NCI-H2171 (cell line): ENCODE measurements at places on chromosomes 1 and 21.

- no peak for DNase-seq
Measured at GRCh38 chr1:37605806-37606474, 10.2 kb upstream of the GNL2 start.

- no peak for DNase-seq
Measured at GRCh38 chr1:217527151-217527550, 103.7 kb downstream of the GPATCH2 start.

- DNase-seq, result no peak
Measured at GRCh38 chr1:233700338-233700737, 86.4 kb downstream of the KCNK1 start.

GRCh38 chr1:82465024-82465423 lies 664.3 kb downstream of the ADGRL2 start:
- DNase-seq, result no peak

GRCh38 chr1:28648008-28648473 lies 359 bp upstream of the RNU11 start:
- peak; percentile 84 for DNase-seq

- no peak for DNase-seq
Measured at GRCh38 chr1:218507355-218508002, 162.3 kb downstream of the TGFB2 start.

GRCh38 chr1:202405928-202406327 lies 57.4 kb downstream of the PPP1R12B start:
- DNase-seq, result no peak

DNA sequence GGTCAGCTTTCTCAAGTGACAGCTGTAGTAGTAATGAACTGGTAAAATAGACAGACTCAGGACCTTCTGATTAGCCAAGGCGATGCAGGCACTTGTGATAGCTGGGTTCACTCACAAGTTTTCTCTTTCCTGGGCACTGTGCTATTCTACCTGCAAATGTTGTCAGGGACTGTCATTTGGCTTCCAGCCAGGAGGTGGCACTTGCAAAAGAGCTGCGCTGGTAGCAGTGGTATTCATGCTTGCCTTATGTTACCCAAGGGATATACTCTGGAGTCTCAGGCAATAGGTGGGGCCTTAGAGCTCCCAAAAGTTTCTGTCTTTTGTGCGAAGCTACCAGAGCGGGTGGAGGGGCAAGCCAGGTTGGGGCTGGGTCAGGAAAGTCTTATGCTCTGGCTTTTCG lies 23.5 kb downstream of the IFI44 start:
- no peak for DNase-seq

- DNase-seq, result peak; percentile 92
Measured at GRCh38 chr1:165597883-165598675, 33.0 kb upstream of the MGST3 start.

DNA sequence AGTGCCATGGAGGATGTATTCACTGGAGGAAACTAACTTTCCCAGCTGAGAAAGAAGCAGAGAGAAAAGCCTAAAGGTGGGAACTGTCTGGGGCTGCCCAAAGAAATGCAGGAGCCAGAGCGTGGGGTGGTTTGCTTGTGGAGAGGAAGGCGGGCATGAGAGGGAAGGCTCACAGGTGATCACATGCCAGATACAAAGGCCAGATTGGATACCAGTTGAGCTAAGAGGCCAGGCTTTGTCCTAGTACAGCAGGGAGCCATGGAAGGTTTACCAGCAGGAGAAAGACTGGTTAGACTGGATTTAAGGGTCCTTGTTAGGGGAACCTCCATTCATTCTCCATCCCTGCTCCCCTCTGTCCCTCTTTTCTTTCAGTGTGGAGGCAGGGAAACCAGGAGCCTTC lies 66.4 kb downstream of the BEND5 start:
- DNase-seq, result no peak

DNA sequence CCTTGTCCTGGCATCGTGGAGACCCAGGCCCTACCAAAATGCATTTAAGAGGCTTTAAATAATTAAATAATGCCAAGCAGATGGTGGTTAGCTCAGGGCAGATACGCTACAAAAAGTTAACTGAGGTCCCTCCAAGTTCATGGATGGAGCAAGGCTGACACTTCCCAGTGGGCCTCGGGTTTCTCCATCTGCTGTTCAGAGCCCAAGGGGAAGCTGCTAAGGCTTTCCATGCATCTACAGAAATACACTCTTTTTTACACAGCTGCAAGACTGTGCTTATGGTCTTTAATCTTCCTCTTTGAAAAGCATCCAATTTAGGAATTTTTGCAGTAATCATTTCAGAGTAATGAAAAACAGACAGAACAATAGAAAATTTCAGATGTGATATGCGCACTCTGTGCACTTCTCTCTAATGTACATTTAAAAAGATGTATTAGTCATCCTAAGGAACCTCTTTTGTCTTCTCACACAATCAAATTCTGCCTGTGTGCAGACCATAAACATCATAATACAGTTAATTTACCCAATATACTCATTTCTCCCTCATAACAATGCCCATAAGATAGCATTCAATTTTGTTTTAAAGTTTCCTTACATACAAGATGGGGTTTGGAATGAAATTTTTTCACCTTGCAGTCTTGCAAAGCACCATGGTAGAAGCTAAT lies 173.2 kb upstream of the ATP1B1 start:
- no peak for DNase-seq

DNA sequence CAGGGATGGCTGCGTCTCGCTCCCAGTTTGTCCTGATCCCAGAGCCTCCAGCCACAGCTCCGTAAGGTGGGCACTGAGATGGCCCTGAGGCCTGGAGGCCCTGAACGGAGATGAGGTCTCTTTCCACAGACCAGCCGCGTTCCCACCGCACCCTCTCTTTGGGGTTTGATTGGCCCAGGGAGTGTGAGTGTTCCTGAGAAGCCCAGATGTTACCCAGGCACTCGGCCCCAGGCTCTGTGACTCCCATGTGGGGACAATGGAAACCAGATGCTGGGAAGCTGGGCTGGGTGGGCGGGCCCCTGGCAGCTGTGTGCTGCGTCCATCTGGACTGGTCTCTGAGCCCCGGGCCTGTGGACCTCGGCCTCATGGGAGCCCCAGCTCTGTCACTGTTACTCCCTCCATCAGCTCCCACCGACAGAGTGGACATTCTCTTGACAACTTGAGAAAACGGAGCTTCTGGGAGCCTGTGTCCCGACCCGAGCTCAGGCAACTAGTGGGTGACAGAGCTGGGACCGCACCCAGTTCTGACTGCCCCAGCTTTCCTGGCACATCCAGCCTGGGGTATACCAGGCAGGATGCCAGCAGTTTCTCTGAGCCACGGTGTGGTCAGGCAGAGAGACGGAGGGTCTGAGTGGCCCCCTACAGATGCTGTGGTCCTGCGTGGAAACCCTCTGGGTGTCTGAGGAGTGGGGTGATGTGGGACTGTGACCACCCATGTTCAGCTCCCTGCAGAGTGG lies 9.8 kb upstream of the COL6A1 start:
- no peak for DNase-seq

DNA sequence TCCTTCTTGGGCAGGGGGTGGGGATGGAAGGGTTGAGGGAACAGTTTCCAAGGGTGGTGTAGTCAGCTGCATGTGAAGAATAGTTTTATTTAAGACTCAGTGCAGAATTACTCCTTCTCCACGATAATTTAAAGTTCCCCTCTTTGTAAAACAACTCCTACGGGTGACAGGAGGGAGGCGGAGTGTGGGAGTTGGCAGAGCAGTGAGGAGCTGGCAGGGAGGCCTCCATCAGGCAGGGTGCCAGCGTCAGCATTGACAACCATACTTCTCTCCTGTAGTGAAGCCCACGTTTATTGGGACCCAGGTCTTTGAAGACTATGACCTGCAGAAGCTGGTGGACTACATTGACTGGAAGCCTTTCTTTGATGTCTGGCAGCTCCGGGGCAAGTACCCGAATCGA lies 93.8 kb downstream of the MTR start:
- DNase-seq, result no peak

DNA sequence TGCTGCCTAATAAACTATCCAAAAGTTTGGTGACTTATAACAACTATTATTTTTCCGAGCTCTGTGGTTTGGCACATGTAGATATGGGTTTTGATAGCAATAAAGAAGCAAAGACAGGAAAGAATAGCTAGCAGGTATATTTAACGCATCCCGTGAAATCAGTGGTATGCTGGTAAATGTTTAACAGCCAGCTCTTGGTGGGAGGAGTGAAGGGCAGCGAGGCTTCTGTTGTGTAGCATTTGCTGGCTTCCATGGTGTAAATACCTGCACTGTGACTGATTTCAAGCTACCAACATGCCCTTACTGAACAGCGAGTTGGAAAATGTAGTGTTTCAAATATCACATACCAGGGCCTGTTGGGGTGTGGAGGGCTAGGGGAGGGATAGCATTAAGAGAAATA lies 291.0 kb downstream of the PRDM2 start:
- no peak for DNase-seq

GRCh38 chr1:215052256-215053015 lies 30.1 kb upstream of the KCNK2 start:
- no peak for DNase-seq

DNA sequence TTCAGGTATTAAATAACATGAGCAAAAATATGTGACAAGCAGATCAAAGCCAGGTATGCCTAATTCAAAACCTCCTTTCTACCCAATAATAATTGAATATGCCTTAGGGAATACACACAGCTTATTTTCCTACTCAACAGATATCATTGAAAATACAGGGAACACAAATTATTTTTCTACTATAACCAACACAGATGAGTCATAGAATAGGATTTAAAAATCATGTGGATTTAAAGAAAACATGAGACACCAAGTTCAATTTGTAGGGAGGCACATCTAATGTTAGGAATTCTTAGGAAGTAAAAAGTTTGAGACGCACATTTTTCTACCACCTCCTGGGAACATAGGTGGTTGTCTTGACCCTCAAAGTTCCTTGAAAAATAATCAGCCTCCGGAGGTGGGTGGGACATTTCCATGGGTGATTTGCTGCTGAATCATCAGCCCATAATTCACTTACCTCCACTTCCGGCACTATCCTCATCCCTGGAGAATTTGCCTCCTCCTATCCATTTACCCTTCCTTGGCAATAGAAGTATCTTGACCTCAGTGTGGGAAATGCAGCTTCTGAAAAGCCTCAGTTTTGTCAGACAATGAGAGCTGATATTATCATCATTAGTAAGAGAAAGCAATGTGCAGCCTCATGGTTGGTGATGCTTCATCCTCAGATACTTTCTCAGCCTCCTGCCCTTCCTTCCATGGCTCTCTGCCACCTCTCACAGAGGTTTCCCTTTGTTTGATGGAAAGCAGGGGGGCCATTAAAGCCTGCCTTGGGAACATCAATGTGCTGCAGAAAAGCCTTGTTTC lies 33.5 kb upstream of the RGS4 start:
- DNase-seq, result no peak

DNA sequence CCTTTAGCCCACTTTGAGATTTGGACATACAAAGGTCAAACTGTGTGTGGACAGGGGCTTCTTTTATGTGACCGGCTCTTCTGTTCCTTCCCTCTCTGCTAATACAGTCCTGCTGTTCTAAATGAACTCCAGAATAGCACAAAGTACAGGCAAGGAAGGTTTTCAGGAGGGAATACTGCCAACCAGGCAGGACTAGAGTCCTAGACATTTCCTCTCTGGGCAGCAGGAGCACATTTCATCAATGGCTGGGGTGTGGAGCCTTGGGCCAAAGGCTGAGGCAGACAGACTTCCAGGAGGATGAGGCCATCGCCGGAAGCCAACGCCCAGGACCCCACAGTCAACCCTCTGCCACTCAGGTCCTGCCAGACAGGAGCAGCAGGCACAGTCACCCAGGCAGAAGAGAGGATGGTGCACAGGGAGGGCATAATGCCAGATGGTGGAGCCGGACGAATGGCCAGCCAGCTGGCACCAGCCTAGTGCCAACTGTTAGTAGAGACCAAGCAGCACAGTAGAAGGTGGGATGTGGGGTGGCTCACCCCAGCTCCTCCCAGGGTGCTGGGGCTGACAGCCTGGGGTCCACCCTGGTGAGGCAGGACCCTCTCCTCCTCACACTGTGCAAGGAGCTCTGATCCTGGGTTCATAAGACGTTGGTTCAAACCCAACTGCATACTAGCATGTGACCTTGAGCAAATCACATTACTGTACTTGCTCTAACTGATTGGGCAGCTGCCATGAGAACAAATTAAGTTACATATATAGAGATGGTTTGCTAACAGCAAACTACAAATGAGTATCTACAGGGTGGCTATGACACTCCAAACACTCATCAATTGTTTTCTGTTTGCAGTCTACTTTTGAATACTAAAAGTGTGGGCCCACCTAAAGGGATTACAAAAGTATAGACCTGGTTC lies 410.7 kb downstream of the SIPA1L2 start:
- DNase-seq, result peak; percentile 2

DNA sequence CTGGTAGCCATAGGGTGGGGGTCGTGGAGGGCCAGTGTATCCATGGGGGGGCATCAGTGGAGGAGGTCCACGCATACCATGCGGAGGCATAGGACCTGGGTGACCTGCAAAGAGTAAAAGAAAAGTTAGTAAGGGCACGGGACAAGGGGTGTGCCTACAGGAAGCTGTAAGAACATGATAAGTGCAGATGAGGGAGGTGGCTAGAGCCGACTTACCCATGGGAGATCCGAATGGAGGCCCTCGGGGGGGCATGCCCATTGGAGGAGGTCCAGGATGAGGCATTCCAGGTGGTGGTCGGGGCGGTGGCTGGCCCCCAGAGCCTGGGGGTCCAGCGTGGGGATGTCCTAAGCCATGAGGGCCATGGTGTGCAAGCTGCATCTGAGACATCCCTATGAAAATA lies 4.0 kb downstream of the SF3B4 start:
- DNase-seq, result no peak

- no peak for DNase-seq
Measured at GRCh38 chr1:22828484-22829308, 118.1 kb downstream of the EPHB2 start.

- no peak for DNase-seq
Measured at GRCh38 chr21:18743531-18743930, 339.9 kb upstream of the TMPRSS15 start.

- DNase-seq, result no peak
Measured at GRCh38 chr1:3921765-3922164, 21.7 kb upstream of the C1orf174 start.

DNA sequence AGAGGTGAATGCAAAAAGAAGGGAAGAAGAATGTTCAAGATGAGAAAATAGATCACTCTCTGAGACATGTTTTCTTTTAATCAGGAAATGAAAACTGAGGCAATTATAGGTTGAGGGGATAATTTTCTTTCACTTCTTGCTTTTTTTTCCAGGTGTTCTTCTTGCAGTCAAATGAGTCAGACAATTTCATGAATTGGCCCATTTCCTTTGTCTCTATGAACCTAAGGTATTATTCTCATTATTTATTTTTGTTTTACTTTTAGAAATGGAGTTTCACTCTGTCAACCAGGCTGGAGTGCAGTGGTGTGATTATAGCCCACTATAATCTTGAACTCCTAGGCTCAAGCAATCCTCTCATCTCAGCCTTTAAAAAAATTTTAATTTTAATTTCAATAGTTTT lies 3.5 kb upstream of the VASH2 start:
- DNase-seq, result no peak

DNA sequence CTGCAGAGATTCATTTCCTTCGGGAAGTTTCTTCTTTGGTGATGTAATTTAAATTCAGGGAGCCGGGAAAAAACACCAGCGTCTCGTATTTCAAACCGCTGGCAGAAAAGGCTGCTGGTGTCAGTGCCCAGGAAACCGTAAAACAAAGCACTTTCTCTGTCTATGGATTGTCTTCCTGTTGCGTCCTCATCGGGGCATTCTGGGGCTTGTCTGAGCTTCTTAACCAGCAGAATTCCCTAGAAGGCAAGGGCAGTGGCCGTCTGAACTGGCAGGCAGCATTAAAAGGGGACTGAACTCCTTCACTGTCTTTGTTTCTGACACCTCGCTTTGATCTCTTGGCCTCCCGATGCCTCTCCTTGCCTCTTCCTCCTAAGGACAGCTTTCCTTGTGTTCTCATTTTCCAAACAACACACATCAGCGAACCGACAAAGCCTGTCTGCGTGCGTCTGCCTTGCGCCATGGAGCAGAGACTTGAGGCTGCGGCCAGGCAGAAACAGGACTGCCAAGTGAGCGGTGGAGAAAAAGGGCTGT lies 391.6 kb upstream of the VAMP3 start:
- peak; percentile 63 for DNase-seq
